Activated T-cell treated with anti-CD3 and anti-CD28 coated beads for 48 hours (primary cell): ENCODE measurements at places on chromosomes 2 and 18.

DNA sequence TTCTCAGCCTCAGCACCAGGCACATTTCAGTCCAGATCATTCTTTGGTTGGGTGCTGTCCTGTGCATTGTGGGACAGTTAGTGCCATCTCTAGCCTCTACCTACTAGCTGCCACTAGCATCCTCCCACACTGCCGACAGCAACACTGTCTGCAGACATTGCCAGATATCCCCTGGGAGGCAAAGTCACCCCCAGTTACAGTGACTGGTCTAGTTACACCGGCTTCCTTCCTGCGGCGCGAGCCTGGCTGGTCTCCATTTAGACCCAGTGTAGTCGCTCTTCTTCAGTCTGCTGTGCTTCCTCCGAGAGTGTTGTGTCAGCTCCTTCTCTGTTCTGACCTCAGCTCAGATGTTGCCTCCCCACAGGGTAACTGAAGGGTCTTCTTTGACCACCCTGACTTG is 283.1 kb downstream of the PHLPP1 start:
- no peak for DNase-seq

- no peak for DNase-seq
These were observed 210.9 kb upstream of the SP5 start for GRCh38 chr2:170503971-170504809.

- DNase-seq: no peak
These were observed 23.7 kb upstream of the SPRED2 start for GRCh38 chr2:65456064-65456463.

GRCh38 chr2:165757906-165758675 is 36.0 kb downstream of the GALNT3 start:
- no peak for DNase-seq

- DNase-seq: no peak
These were observed 213.8 kb upstream of the FBXO11 start for GRCh38 chr2:48120112-48120511.

GRCh38 chr2:28420722-28421121 is 28.1 kb downstream of the FOSL2 start:
- no peak for DNase-seq
